ENCODE measurements at places on chromosomes 2 and 18.

DNA sequence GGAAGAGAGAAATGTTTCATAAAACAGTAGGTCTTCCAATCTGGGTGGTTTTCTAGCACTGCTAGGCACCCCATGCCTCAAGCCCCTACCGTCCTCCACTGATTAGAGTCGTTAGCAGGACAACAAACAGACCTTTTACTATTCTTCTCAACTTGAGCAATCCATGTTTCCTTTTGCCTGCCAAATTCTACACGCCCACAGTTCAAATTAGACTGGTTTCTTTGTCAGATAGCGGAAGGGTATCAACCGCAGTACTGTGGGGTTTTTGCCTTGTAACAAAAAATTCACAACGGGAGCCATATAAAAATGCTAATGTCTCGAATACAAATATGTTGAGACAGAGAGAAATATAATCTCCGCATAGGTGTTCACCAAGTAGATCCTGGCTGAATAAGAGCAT, 59.9 kb downstream of the VIT start:
- no peak for DNase-seq

DNA sequence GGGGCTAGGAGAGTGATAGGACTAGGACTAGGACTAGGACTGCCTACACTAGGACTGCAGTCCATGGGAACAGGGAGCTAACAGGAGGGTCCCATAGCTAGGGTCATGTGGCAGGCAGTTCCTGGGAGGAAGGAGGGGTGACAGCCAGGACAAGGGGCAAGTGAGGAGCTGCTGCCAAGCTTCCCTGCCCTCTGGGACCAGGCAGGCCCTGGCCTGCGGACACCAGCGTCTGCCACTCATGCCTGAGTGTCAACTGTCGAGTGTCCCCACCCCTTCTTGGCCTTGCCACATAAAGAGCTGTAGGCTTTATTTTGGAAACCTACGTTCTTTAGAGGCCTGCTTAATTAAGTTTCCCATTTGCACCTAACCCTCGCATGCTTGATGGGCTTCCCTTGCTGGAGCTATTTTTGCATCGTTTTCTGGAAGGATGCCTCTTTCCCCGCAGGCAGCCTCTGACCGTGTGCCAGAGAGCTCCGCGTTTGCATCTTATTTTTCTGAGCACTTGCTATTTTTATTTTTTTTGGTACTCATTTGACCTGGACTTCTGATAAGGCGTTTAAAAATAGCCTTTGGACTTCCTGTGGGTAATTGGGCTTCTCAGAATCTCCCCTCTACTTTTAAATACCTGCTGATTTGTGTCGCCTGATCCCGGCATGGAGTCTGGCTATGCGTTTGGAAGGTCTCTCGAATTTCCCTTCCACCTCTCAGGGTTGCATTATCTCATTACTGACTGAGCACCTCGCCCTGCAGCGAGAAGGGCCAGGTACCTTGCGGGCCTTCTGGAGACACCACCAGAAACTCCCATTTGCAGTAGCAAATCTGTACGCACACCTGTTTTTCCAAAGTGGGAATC, 66.4 kb downstream of the SH3RF3 start:
- no peak for DNase-seq

DNA sequence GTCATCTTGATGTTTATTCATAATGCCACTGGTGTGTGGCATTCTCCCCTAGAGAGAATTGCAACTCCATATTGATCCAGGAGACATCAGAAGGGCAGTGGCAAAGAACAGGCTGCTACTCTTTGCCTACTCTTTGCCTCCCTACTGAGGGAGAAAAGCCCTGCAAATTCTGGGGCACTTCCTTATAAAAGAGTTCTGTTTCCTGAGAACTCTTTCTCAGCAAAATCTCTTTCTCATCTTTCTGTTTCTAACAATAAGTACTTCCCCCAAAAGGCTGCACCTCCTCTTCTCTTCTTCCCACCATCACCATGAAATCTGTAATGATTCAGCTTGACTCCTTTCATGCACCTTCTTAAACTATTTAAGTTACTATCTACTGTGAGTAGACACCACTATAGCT, 270.3 kb downstream of the MREG start:
- DNase-seq: no peak

DNA sequence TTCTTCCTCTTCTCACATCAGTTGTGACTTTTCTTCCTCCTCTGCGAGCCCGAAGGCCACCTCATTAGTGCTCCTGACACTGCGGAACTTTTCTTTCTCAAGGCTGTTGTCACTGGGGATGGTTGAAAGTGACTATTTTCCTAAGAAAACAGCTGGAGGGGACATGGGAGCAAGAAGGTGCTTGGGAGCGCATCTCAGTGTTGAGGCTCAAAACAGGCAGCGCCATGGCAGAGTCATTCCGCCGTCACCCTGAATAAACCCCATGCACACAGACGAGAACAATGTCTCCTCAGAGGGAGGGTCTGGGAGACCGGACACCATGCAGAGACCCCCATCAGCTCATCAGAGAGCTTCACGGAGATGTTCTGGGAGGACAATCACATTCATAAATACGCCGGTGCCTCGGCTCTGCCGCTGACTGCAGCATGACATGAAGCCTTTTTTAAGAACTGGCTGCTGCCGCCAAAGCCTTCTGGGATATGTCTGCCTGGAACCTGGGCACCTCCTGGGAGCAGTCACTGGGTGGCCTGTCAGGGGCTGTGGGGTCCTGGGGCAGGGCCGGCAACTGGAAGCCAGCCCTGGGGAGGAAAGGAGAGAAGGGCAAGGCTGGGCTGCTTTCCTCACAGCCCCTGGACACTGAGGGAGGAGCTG, 19.2 kb downstream of the ATOH8 start:
- DNase-seq: no peak

GRCh38 chr2:161123531-161124030, 36.6 kb upstream of the TANK start:
- DNase-seq: no peak

DNA sequence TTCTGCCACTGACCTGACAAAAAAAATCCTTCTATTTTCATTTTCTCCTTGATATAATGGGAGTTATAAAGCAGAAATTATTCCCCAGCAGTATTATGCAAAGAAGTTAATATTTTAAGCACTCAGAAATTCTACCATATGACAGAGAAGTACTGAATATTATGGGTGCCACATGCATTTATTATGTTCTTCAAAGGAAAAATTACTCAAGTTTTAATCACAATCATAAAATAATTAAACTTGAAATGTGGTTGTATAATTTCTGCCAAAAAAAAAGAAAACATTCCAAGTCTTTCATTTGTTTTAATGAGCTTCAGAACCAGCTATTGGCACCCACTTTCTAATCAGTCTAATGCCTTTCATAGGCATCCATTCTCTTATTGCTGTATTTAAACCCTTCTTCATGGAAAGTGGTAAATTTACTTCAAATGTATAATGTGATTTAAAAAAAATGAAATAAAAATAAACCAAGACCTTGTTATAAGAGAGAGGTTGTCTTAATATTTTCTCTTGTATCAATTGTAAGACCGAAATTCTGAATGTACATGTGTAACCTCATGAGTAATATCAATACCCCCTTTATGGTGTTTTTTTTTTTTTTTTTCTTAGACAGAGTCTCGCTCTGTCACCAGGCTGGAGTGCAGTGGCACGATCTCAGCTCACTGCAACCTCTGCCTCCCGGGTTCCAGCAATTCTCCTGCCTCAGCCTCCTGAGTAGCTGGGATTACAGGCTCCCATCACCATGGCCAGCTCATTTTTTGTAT, 302.3 kb downstream of the IRS1 start:
- no peak for DNase-seq

- DNase-seq: no peak
Observed at GRCh38 chr2:159322419-159322818, 35.9 kb upstream of the WDSUB1 start.

DNA sequence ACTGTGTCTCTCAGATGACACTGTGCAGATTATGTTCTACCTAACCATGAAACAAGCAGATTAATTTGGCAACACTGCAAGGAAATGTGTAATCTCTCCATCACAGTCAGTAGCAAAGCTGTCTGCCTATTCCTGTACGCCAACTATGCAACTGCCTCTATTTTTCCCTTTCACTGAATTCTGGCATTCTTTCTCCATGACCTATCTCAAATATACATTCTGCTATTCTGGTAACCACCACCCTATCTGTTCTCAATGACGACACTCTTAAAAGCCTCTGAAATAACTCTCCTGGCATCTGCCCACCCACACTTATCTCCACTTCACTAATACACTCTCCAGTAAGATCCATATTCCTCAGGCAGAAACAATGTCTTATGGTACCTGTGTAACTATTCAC, 78.7 kb downstream of the ABCA12 start:
- no peak for DNase-seq

DNA sequence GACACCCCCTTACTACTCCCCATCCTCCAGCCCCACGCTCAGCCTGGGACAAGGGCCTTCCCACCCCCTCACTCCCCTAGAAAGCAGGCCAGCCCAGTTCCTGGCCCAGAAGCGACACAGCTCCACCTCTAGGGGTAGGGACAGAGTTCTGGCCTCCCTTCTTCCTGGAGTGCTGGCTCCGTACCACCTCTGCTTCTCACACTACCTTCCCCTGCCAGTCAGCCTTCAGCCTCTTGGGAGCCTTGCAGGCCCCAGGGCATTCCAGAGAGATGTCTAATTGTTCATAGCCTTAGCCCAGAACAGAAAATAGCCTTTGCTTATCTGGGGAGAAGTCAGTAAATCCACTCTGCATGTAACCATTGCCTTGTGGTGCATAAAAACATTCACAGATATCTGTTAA, 13.1 kb upstream of the CATIP start:
- DNase-seq: no peak

- no peak for DNase-seq
Observed at GRCh38 chr2:19102696-19103423, 255.6 kb downstream of the OSR1 start.

- no peak for DNase-seq
Observed at GRCh38 chr2:134087371-134087921, 166.4 kb upstream of the MGAT5 start.

DNA sequence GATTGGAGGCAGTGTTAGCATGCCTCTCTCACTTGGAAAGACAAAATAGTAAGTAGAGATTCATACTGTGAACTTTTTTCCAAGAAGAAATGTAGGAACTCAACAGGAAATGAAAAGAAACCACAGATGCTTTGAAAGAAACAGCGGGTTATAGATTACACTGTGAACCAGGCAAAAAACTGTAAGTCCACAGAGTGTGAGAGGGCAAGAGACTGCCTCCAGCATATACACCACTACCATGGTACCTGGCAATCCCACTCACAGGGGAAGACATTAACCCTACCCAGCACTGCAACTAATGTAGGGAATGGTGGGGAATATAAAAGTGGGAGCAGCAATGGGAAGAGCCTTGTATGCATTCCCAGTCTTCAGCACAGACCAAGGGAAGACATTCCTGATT, 150.6 kb upstream of the GALNT5 start:
- DNase-seq: no peak

DNA sequence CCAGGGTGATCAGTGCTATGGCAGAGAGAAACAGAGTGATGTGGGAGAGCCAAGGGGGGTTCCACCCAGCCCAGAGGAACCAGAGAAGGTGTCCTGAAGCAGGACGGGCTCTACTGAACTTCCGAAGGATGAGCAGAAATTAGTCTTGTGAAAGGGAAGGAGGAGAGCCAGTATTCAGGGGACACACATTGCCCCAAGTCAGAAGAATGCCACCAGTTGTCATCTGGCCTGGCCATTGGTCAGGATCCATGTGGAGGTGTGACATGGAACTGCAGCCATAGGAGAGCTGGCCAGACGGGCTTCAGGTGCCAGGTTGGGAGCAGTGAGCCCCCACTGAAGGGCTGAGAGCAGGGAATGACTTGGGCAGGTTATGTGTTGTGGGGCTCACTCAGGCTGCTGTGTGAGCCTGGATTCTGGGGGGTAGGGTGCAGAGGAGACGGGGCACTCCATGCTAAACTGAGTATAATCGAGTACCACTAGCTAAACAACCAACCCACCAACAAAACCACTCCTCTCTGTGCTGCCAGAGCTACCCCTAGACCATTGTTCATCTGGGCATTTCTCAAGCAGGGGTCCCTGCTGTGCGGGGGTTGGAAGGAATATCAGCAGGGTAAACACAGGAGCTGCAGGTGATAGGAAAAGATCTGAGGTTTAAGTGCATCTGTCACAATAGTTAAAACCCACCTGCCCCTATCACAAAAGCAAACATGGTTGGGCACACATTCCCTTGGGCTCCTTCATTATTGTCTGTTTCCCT, 25.3 kb downstream of the MARCO start:
- DNase-seq: no peak

DNA sequence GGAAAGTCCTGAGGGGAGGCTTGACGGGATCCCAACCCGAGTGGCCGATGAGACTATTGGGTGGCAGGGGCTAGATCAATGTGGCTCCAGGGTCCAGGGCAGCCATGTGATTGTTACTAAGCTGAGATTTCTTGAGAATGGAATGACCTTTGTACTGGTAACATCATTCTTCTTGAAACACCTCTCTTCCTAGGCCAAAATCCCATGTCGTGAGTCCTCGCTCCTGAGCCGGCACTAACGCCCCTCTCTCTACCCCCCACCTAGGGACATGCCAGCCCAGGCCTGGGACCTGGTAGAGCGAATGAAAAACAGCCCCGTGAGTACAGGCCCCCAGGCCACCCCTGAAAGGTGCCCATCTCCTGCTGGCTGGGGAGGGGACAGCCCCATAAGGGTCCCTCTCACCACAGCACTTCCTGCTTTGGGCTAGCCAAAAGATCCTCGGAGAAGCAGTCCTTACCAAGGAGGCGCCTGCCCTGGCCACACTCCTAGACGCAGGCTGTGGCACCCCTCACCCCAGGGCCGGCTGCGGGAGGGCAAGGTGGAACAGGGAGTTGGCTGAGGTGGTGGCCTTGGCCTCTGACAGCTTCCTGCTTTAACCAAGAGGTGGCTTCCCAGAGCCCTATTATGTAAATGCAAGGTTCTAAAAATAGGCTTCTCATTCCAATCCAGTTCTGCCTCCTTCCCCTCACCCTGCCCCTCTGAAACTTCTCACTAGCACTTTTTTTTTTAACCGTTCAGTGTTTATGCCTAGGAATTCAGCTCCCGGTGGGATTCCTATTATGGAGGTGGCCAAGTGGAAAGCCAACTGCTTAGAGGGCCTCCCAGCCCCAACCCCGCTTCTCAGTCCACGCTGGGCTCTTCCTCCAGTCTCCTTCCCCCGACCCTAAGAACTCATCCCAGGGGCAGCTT, 126.6 kb upstream of the PPP1CB start:
- peak; percentile 64 for DNase-seq

DNA sequence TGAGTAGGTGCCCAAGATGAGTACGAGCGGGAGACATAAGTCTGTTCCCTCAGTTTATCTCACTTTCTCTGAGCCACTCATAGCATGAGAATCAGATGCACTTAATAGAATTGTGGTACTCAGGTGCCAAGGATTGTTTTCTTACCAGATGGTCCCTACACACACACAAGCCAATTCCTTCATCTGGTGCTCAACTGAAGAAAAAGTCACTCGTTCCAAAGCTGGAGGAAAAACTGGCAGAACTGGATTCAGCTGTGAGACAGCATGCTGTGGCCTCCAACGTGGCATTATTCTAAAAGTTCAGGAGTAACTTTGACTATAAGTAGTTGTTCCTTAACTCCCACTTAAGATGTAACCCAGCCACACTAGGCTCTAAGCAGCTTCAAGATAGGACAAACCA, 33.4 kb upstream of the ABCA12 start:
- DNase-seq: no peak

GRCh38 chr2:174013315-174013751, 48.2 kb upstream of the SP3 start:
- DNase-seq: no peak

- no peak for DNase-seq
Observed at GRCh38 chr2:21822505-21822904, 698.7 kb downstream of the TDRD15 start.

Measured in stimulated activated CD4-positive, alpha-beta T cell treated with anti-CD3 and anti-CD28 coated beads, Interleukin-4, amount 100 ng/mL, for 24 hours (primary cell).